ENCODE measurements at places on chromosomes 13 and 19.

DNA sequence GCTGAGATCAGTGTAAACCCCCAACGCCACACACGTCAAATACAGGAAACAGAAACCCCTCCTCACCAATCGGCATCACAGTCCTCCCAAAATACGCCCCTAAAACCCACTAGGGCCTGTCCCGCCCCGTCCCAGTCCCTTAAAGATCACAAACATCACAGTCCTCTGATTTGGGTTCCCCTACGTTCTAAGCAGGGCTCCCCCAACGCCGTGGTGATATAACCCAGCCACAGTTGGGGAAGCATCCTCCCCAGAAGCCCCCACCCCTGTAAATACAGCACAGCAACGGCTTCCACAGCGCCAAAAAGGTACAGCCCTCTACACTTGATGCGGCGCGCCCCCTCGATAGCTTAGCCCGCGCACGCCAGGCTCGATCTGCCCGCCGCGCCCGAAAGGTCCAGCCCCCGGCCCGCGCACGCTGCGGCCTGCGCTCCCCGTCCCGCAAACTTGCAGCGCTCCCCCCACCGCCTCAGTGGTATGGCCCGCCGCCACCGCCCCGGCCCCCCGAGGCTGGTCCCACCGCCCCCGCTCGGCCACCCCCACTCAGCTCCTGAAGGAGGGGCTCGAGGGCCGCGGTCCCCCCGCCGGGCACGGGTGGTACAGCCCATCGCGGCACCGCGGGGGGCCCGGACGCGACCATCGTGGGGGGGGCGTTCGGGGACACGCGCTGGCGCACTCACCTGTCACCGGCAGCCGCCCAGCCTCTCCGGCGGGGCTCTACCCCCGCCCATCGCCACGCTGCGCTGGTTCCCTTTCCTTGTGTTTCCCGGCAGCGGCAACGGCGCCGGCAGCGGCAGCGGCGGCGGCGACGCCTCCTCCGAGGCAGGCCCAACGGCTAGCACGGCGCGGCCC, at the start of gene AKT2:
AKT2 (minus strand) TSS at position 845 of the 852 bp plus-strand sequence. CDS start 20,078 bp downstream, outside the sequence.
- DNase-seq: peak; percentile 93

GRCh38 chr19:55005684-55006488, 32.2 kb downstream of the GP6 start:
- DNase-seq: peak; percentile 65

DNA sequence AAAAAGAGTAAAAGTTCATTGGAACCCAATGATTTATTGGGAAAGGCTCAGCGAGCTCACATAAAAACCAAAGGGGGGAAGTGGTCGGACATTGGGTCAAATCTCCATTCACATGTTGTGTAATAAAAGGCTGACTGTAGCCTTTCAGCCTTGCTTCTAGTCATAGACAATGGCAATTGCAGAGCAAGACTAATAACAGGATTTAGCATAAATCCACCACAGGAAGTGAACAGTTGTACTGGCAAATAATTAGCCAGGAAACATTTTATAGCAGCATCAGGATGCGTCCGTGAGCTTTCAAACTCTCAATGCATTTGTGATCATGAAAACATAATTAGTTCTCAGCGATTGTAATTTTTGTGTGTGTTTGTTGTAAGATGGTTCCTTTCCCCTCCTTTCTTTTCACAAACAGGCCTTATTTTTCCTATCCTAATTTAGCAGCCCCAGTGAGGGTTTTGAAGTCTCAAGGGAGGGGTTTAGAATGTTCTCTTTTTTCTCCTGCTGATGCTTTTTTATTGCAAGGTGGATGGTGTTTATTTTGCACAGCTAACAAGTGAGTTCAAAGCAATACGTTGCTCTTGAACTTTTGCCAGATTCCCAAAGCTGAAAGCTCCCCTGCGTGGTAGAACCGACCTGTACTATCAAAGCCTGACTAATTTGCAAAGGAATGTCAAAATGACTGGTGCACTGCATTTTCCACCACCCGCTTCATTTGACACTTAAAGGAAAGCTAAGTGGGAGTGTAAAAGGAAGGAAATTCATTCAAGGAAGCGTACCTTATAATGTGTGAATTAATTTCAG, 105.6 kb downstream of the SPRY2 start:
- no peak for DNase-seq

DNA sequence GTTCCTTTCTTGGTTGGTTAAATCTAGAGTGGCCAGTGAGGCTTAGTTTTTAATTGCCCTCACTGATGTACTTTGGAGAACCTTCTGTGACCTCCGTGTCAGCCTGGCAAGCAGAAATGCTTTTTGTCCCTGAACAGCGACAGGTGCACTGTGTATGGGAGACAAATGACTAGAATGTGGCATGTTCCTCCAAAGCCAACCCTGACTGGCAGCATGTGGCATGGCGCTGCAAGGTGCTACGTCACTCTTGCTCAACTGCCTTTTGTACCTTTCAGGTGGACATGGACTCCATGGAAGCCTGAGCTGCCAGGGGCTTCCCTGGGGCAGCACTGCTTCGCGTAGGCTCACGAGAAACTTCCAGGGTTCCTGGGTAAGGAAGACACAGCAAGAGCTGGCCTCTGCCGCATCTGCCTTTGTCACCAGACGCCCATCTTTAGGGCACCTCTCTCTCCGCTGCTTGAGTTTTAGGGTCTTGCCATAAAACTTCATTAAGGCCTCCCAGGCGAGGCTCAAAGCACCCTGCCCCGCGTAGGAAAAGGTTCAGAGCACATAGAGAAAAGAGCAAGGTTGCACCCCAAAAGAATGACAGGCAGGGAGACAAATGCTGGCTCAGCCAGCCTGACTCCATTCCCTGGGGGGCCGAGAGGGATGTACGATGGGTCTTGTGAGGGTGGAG, 167.1 kb upstream of the SOX1 start:
- DNase-seq: no peak

- DNase-seq: no peak
These were observed 1394.8 kb upstream of the SLC10A2 start for GRCh38 chr13:104461049-104461448.

GRCh38 chr13:82772816-82773215, 1109.5 kb downstream of the SLITRK1 start:
- no peak for DNase-seq

- DNase-seq: no peak
These were observed 613.9 kb downstream of the TBC1D4 start for GRCh38 chr13:74868049-74868448.

GRCh38 chr13:29883941-29884518, 33.6 kb upstream of the UBL3 start:
- DNase-seq: no peak

- peak; percentile 61 for DNase-seq
These were observed 50.3 kb upstream of the SIN3B start for GRCh38 chr19:16778796-16779411.

DNA sequence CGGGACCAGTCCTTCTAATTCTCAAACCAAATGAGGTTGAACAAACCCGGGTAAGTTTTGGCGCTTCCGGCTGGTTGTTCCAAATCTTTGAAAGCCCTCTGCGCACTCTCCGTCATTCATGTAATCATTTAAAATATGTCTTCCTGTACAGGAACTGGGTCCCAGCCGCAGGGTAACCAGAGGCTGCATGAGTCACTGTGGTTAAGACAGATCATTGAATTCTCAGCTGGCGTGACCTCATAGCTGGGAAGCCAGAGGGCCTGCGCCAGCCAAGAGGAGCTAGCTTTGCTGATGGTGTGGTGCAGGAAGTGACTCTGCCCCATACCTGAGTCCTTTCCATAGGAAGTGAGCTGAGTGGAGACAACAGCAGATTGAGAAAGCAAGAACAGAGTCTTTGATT, 135.2 kb downstream of the TSHZ3 start:
- peak; percentile 86 for DNase-seq

DNA sequence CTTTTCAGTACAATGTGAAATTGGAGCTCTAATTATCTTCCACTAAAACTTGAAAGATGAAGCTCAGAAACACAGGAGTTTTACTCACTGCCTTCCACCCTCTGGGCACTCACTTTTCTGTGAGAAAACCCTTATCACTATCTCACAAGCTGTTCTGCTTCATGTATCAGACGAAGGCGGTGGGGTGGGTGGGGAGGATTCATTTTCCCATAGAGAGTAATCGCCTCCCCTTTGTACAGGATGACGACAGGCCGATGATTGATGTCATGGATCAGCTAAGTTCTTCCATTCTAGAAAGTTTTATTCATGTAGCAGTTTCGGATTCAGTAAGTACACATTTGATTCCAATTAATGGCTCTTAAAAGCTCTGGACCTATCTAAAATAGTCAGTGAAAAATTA, 139.9 kb downstream of the ZAR1L start:
- peak; percentile 51 for DNase-seq

GRCh38 chr19:50702871-50703829, 16.5 kb downstream of the SHANK1 start:
- DNase-seq: peak; percentile 66

DNA sequence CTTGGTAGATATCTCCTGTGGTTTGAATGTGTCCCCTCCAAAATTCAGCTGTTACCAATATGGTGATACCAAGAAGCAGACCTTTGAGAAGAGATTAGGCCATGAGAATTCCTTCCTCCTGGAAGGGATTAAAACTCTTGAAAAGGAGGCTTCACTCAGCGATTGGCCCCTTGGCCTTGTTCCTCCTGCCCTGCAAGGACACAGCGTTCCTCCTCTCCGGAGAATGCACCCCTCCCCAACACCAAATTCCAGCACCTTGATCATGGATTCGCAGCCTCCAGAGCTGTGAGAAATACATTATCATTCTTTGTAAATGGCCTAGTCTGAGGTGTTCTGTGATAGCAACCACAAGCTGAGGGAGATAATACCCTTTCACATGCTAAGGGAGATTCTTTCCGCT, 34.5 kb upstream of the ARHGEF7 start:
- no peak for DNase-seq

DNA sequence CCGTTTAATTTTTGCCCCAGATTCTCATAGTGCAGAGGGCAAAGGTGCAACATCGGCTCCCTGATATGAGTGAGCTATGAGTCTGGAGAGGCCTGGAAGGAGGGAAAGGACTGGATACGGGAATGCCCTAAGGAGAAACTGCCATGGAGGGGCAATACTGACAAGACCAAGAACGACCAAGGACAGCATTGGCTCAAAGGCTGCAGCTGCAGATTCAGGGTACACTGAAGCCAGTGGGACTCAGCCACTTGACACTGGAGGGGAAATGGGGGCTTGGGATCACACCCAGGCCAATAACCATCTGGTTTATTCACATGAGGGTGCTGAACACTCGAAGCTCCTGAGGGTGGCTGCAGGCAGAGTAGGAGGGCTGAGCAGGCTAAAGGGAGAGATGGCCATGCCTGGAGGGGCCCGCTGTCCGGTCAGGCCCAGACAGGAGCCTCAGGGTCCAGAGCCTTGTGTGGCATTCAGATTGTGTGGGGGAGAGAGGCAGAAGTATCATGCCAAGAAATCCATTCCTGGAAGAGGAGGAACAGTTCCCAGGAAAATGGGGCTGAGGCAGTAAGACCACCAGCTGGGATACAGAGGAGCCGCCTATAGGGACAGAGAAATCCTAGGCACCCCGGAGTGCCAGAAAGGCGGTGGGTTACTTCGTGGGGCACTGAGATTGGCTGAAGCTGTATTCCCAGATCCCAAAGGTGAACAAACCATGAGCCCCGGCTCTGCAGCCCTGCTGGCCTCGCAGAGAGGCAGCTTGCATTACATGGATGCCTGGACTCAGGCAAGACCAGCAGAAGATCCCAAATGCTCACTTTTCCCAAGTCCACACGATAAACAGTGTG, 20.7 kb downstream of the COL4A1 start:
- no peak for DNase-seq

- DNase-seq: peak; percentile 66
These were observed 2.6 kb downstream of the MBNL2 start for GRCh38 chr13:97224544-97225300.

- DNase-seq: peak; percentile 62
These were observed 4.9 kb downstream of the SSC5D start for GRCh38 chr19:55493052-55493644.

DNA sequence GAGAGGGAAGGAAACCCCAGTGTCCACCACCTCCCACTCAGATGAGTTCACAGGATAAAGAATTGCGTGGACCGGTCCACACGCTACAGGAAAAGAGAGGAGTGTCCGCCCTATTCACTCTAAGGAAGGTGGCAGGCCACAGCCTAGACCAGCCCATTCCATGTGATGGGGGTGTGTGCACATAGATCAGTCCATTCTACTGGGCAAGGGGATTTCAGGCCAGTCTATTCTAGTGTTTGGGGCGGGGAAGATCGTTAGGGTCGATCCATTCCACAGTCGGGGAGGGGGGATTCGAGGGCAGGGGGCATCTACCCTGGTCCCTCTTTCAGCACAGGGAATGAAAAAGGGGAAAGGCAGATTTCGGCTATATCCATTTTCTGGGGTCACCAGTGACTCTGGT, 7.8 kb downstream of the FIZ1 start:
- no peak for DNase-seq

DNA sequence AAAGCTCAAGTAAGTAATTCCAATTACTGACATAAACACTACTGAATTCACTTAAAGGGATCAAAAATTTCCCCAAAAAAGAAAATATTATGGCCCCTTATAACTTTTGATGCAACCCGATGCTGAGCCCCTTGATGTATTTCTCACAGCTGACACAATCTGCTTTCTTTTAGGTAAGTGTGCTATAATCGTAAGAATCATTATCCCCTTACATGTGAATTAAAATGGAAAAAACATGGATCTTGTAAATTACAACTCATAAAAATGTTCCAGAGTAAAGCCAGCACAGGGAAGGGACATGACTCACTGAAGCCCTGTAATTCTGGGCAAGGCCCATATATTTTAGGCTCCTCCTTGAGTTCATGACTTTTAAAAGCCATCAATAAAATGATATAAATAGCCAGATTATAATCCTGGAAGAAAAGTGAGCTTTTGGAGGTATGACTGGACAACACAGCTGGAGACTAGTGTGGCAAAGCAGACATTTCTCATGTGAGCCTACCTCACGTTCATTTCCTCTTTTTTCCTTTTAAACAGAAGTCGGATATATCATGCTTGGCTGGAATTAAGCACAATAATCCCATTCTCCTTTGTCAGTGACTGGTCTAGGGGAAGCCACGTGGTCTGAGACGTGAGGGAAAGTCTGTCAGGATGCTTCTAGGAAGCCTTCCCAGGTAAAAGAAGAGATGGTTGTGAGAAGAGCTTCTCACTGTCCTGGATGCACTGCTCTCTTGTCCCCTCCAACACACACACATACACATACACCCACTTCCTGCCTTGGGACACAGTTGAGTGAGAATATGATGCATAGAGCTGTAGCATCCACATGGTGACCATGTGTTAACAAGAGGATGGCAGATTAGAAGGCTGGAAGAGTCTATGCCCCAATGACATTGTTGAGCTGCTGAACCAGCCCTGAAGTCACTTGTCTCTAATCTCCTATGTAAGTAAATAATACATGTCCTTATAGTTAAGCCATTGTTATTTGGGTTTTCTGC, 165.4 kb downstream of the RGCC start:
- peak; percentile 53 for DNase-seq

GRCh38 chr13:28268800-28269223, 130.5 kb downstream of the PAN3 start:
- DNase-seq: no peak

DNA sequence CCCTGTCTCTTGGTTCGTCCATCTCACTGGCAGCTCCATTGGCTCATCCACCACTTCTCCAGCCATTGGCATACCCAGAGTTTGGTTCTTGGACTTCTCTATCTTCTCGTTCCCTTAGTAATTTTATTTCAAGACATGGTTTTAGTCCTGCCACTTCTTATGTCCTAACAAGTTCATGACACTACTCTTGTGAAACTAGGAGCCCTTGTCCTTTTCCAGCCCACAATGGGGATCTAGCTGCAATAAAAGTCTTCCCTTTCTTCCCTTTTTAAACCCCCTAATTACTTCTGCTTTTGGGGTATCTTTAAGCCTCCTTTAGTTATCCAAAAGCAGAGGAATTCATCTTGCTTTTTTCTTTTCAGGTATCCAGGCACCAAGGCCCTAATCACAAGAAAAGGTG, 2.9 kb upstream of the RCBTB2 start:
- DNase-seq: no peak

- no peak for DNase-seq
These were observed 15.7 kb downstream of the ZNF808 start for GRCh38 chr19:52542984-52543664.

Measured in kidney (tissue), 22 donors.